ENCODE measurements at places on chromosomes 2 and 18. TPM values are rescaled to one million over a fixed set of nuclear protein-coding genes. Genes with fewer than 3 reads are reported as not detected.

NPPC gene
- total RNA-seq, result not detected

CCDC102B gene
- total RNA-seq, result 0.25 TPM

ALPI gene
- not detected for total RNA-seq

C1GALT1C1L gene
- 2.2 TPM for total RNA-seq

SLC4A3 gene
- 2.9 TPM for total RNA-seq

LIMS4 gene
- total RNA-seq, result 0.59 TPM

POMC gene
- total RNA-seq, result not detected
